ENCODE measurements at places on chromosomes 2 and 18.

- DNase-seq: no peak
These were observed 368.6 kb downstream of the EIPR1 start for GRCh38 chr2:3009005-3009404.

DNA sequence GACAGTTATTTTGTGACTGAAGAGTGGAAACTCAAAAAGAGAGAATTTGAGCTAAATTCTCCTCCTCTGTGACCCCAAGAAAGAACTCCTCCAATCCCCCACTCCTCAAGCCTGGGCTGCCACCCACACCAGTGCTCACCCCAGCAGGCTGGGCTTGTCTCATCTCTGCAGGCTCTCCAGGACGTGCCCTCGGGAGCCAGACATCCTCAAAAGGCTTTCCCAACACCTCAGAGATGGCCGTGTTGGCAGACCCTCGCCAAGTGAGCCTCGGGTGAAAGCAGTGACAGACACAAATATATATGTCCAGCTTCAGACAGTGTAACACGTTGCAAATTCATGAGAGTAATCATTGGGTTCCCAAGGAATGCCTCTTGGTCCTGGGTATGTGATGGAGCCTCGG, 377.7 kb upstream of the SALL3 start:
- no peak for DNase-seq

- DNase-seq: no peak
These were observed 113.4 kb downstream of the PIEZO2 start for GRCh38 chr18:11035814-11036495.

DNA sequence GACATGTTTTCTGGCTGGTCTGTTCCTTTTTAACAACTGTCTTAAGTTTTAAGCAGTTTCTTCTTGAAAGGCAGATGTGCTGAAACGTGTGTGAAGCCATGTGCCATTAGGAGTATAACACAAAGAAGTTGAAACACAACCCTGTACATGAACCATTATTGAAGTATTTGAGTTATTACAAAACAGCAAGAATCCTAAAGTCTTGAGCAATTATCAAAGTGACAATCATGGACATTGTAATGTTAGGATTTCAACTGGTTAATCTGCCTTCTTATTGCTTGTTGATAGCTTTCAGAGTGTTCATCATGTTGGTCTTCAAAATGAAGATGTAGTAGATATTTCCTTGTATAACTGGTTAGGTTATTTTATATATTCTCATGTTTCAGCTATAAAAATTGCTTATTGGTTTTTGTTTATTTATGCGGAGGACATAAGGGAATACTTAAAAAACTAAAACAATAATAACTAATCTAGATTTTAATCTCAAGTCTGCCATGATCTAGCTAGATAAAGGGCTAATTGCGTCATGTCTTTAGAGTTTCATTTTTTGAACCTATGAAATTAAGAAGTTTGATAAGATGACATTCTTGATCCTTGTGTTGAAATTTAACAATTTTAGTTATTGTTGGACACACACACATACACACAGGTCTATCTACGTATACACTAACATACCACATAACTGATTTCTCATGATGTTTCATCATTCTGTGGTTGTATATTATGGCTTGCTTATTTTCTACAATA, 21.1 kb downstream of the PPP1R1C start:
- no peak for DNase-seq

- DNase-seq: no peak
These were observed 67.3 kb downstream of the PRPF40A start for GRCh38 chr2:152649997-152650396.

- no peak for DNase-seq
These were observed 74.6 kb upstream of the OTOS start for GRCh38 chr2:240214790-240215675.

DNA sequence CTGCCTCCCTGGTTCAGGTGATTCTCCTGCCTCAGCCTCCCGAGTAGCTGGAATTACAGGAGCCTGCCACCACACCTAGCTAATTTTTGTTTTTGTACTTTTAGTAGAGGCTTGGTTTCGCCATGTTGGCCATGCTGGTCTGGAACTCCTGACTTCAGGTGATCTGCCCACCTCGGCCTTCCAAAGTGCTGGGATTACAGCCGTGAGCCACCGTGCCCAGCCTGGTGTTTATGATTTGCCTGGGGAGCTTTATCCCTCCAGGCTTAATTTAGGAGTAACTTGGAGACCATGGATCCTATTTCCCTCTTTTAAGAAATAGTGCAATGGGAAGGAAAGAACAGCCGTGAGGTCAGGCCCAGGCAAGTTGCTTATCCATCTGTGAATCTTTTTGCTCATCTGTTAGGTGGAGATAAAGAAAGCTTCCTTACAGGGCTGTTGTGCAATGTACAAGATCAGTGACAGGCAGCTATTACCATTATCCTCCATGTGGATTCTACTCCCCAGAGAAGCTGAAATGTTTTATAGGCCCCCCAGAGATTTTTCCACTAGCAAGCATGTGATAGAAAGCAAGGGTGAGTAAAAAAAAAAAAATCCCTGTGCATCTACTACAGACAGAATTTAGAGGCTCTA, 104.9 kb upstream of the MGAT5 start:
- DNase-seq: no peak

GRCh38 chr2:222521099-222521498, 96.8 kb downstream of the SGPP2 start:
- DNase-seq: no peak

DNA sequence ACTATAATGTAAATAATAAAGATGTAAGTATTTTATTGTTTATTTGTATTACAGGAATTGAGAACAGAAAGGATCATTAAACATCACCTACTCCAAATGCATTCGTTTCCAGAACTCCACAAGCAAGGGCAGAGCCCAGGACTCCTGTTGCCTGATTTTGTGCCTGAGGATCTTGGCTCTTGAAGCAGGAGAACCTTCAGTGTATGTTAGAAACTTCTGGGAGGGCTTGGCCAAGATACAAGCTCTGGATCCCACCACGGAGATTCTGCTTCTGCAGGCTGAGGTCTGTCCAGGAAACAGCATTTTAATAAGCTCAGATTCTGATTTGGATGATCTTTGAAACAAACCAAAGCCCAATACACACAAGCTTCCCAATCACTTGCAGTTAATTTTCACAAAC, 142.4 kb upstream of the SOX11 start:
- no peak for DNase-seq

- DNase-seq: no peak
These were observed 51.6 kb upstream of the ATP8B1 start for GRCh38 chr18:57854726-57855125.

DNA sequence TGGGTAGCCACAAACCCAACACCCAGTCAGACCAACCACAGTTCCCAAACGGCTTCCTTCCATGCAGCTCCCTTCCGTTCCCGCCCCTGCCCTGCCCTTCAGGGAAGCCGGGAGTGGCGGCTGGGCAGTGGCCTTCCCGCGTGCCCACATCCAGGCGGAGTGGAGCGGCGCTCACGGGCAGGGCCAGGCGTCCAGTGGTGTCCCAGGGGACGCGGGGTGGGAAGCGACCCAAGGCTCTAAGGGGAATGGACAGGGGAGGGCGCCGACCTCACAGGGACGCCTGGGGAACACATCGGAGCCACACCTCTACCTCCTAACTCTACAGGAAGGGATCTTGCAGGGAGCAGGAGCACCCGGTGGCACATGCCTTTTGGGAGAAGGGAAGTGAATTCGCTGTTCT, 225.9 kb upstream of the MGAT5 start:
- DNase-seq: no peak

DNA sequence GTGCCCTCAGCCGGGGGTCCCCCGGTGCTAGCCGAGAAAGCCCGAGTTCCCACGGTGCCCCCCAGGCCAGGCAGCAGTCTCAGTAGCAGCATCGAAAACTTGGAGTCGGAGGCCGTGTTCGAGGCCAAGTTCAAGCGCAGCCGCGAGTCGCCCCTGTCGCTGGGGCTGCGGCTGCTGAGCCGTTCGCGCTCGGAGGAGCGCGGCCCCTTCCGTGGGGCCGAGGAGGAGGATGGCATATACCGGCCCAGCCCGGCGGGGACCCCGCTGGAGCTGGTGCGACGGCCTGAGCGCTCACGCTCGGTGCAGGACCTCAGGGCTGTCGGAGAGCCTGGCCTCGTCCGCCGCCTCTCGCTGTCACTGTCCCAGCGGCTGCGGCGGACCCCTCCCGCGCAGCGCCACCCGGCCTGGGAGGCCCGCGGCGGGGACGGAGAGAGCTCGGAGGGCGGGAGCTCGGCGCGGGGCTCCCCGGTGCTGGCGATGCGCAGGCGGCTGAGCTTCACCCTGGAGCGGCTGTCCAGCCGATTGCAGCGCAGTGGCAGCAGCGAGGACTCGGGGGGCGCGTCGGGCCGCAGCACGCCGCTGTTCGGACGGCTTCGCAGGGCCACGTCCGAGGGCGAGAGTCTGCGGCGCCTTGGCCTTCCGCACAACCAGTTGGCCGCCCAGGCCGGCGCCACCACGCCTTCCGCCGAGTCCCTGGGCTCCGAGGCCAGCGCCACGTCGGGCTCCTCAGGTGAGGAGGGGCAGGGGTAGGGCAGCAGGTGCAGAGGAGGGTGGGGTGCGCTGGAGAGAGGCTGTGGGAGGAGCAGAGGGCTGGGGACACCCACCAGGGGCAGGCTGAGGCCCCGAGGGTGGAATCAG, 14.1 kb upstream of the GMPPA start:
- no peak for DNase-seq

DNA sequence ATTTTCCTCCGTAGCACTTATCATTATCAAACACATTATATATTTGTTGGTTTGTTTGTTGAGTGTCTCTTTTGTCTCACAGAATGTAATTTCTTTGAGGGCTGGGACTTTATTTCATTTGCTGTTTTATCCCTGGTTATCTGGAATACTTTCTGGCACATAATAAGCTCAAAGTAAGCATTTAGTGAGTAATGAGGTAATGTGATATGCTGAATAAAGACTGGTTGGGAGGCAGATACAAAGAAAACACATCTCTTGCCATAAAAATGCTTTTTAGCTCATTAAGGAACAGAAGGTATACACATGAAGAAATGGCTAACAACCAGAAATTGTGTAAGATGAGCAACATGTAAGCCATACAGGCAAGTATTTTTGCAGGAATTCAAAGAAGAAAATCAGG, 1411.8 kb downstream of the LRP1B start:
- no peak for DNase-seq

- DNase-seq: no peak
These were observed 153.2 kb downstream of the HDAC4 start for GRCh38 chr2:239247401-239248245.

DNA sequence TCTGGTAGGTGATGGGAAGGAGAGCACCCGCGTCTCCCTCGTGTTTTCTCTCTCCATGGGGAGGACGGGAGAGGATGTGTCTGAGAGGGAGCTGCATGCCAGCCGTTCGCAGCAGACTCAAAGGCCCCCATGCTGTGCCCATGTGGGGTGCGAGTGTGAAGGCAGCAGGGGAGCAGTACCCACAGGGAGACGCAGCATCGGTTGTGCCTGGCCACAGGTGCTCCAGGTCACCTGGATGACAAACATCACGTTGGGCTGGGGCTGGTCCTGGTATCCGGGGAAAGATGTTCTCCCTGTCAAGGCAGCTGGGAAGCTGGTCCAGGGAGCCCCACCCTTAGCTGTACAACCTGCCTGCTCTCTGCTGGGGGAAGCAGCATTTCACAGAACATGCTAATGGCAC, 119.5 kb upstream of the SALL3 start:
- DNase-seq: no peak

GRCh38 chr2:123086613-123087385, 938.3 kb upstream of the CNTNAP5 start:
- no peak for DNase-seq

GRCh38 chr2:68468801-68469200, 1.4 kb downstream of the APLF start:
- DNase-seq: no peak

- no peak for DNase-seq
These were observed 28.5 kb upstream of the DNAH7 start for GRCh38 chr2:196096982-196097745.

- no peak for DNase-seq
These were observed 61.4 kb upstream of the KIF5C start for GRCh38 chr2:148813603-148814065.

DNA sequence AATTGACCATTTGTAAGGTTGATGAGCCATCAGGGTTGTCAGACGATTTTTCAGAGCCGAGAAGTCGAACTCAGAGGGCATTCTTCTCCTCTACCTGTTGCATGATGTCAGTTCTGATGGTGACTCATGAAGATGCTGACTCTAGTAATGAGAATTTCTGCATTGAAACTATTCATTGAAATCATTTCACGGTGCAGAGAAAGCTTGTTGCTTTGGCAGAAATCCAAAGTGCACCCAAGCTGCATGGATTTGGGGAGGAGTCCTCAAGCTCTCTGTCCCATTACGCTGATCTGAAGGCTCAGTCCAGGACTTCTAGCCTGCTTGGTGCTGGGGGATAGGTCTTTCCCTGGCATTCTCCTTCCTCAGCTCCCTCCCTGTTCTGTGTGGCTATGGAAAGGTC, 125.7 kb upstream of the PXDN start:
- DNase-seq: no peak

DNA sequence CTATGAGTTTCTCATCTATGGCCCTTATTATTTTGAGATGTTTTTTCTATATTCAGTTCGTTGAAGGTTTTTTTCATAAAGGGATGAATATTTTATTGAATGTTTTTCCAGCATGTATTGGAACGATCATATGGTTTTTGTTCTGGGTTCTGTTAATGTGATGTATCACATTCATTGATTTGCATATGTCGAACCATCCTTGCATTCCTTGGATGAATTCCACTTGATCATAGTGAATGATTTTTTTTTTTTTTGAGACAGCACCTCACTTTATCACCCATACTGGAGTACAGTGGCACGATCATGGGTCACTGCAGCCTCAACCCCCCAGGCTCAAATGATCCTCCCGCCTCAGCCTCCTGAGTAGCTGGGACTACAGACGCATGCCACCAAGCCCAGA, 5.5 kb upstream of the NEMP2 start:
- no peak for DNase-seq

- DNase-seq: no peak
These were observed 862.3 kb upstream of the POU3F3 start for GRCh38 chr2:103991591-103991990.

- no peak for DNase-seq
These were observed 786 bp downstream of the TAF1B start for GRCh38 chr2:9844036-9844483.

DNA sequence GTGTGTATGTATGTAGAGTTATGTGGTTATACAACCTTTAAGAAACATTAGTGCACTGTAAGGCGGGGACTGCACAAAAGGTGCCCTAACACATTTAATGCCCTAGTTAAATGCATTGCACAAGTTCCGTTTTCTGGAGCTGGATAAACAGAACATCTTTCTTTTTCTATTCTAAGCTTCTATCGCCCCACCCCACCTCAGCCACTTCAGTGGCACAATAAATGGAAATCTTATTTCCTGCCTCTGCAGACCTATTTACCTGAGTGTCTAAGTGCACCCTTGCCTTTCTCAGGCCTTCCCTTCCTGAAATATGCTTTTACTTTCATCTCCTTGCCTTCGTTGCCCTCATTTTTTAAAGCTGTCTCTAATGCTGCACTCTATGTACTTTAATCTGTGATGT, 123.5 kb downstream of the TANC1 start:
- no peak for DNase-seq
